ENCODE measurements at places on chromosomes 3 and 15.

- no peak for DNase-seq
These were observed 34.0 kb upstream of the ZPLD1 start for GRCh38 chr3:102400766-102401165.

DNA sequence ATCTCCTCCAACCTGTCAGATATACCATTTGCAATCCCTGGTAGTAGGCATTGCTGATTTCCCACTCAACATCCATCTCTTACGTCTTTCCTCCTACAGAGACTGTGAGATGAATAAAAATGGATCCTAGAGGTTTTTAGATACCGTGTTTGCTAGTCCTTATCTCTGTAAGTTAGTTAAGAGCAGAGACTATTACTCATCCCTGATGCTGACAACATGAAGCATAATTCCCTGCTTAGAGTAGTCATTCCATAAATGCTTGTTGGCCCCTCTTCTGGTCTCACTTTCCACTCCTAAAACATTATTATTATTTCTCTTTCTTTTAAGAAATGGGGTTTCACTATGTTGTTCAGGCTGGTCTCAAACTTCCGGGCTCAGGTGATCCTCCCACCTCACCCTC is 136.2 kb downstream of the RTP4 start:
- DNase-seq: no peak

- no peak for DNase-seq
These were observed 87.2 kb upstream of the TBL1XR1 start for GRCh38 chr3:177284383-177284881.

GRCh38 chr3:152557302-152557999 is 277.5 kb upstream of the P2RY1 start:
- no peak for DNase-seq

GRCh38 chr15:78419367-78419766 is 18.6 kb upstream of the IREB2 start:
- no peak for DNase-seq

- DNase-seq: no peak
These were observed 30.8 kb upstream of the CPB1 start for GRCh38 chr3:148796799-148797198.

GRCh38 chr3:52250122-52250521 is 4.6 kb downstream of the PPM1M start:
- DNase-seq: no peak

Data from stimulated activated CD4-positive, alpha-beta T cell treated with anti-CD3 and anti-CD28 coated beads, TNF-alpha, amount 100 ng/mL, for 24 hours (primary cell).